AML-193 (cell line): ENCODE measurements at places on chromosomes 6 and 20.

DNA sequence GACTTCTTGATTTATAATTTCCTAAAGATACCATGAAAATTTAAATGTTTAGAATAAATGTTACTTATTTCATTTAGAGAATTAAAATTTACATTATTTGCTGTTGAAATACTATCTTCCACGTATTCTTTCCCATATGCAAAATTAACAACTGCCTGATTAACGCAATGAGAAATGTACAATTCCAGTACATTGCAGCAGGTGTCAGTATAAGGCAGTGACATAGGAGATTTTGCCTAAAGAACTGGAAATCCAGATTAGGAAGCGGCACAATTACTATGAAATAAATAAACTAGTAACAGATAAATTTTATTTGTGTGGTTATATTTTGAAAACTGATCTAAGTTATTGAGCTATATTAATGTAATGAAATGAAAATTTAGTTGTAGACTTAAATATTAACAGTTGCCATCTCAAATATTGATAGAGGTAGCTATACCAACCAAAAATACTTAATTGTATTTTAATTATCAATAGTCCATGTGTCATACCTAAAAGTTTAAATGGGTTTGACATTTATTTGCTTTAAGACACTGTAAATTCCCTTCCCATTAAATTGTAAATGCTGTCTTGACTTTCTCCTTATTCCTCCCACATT lies 300.2 kb downstream of the UTRN start:
- peak; percentile 61 for DNase-seq

DNA sequence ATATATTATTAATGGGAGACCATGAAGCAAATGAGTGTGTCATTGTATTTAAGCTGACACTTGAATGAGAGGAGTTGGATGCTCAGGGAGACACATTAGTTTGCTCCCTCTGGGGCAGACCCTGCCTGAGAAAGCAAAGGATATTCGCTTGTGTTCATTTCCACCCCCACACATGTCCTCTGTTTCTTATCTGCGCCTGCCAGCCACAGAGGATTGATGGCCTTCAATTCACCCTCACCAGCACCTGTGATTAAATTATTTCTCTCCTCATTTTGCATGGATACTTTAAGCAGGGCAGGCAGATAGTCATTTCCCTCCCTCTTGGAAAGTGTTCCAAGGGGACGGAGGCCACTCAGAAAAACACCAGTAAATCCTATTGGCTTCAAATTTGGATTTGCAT lies 185.2 kb upstream of the GMDS start:
- no peak for DNase-seq

DNA sequence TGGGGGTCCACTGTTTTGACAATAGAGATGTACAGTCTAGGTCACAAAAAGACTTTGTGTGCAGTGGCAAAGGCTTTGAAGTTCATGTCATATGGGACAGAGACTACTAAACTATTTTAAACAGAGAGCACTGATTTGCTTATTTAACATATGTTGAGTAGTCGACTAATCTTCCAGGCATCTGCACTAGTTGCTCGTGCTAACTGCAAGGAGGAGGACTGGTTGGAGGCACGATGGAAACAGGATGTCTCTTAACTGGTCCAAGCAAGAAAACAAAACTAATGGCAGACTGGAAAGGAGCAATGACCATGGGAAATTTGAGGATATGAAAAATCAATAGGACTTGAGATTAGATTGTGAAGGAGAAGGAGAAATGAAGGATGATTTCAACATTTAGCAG lies 28.5 kb upstream of the ERVFRD-1 start:
- DNase-seq, result no peak

- DNase-seq, result no peak
Measured at GRCh38 chr6:151180330-151181048, 59.3 kb upstream of the AKAP12 start.

DNA sequence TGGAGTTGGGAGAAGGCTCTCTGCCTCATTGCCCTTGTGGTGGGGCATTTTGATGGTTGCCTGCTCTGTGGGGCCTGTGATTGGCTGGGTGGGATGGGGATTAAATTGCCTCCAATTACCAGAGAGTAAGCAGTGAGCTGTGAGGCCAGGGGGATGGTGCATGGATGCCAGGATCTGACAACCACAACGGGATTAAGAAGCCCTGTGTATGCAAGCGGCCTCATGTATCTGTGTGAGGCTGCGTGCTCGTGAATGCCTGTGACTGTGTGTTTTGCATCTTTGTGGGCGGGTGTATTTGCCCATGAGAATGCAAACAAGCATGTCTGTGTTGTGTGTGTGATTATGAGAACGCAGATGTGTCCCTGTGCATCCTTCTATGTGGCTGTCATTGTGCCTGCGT lies 46.1 kb downstream of the CD40 start:
- DNase-seq, result no peak

DNA sequence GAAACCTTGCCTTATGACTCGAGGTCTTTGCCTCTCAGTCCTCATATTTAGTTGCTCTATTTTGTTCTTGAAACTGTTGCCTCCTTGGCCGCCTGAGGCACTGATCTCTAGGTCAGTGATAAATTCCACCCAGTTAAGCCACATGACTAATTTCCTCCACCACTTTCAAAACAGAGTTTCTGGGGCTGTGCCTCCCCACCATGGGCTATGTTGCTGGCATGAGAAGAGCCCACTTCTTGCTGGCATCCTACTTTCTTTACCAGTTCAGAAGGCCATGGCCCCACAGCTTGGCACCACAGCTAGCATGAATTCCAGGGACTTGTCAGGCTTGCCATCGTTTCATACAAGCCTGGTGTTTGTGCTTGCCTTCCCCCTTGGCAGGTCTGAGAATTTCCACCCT lies 361.4 kb upstream of the JAG1 start:
- DNase-seq, result no peak

DNA sequence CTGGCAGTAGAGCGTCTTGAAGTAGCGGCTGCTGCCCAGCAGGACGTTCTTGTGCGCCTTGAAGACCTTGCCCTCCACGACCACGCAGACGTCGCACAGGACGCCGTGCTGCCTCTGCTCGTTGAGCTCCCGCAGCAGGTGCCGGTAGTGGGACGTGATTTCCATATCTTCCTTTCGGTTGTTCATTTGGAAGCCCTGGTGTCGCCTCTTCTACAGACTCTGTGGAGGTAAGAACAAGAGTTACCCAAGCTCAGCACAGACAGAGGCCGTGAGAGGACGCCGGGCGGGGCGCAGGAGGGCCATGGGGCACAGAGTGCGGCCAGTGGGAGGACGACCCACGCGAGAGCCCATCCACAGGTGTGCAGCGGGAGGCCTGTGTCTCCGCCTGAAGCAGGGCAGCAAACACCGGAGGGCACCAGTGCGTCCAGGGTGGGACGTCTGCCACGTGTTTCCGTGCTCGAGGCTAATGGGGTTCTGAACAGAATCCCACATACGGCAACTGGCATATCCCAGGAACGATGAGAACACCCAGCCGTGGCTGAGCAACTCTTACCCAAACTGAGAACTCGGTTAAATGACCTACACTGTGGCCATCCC lies 40.4 kb downstream of the ZBTB46 start:
- DNase-seq, result no peak

DNA sequence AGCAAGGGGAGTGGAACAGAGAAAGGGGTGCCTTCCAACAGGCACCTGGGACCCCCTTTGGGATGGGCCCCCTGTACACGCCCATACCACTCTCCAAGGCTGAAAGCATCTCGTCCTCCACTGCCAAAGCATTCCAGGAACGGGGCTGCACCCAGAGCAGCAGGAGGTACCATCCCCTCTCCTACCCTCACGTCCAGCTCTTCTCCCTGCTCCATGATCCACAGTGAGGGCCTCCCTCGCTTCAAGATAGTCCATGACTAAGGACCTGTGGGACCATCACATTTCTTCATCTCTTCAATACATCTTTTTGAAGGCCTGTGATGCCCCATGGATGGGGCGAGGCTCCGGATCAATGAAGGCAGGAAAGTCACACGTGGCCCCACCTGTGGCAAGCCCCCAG lies 209.9 kb downstream of the ANKRD60 start:
- DNase-seq, result no peak

DNA sequence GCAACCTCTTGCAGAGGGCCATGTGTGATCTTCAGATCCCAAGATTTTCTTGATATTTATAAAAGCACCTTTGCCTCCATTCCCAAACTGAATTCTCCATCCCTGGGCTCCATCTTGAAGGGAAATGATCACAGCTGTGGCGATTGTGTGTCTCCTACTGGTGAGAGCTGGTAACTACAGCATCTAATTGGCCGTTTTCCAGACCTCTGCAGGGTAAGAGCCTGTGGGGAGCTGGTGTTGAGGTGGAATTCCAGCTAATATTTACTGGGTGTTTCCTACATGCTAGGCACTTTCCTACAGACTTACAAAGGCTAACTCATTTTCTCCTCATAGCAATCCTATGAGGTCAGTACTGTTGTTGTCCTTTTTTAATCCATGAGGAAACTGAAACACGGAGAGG lies 59.2 kb upstream of the FNDC1 start:
- peak; percentile 61 for DNase-seq

GRCh38 chr6:140601021-140601808 lies 1226.8 kb upstream of the CITED2 start:
- DNase-seq, result no peak

GRCh38 chr6:75349262-75349984 lies 64.8 kb upstream of the TMEM30A start:
- no peak for DNase-seq

GRCh38 chr6:111731456-111732195 lies 125.9 kb upstream of the TRAF3IP2 start:
- DNase-seq, result no peak

DNA sequence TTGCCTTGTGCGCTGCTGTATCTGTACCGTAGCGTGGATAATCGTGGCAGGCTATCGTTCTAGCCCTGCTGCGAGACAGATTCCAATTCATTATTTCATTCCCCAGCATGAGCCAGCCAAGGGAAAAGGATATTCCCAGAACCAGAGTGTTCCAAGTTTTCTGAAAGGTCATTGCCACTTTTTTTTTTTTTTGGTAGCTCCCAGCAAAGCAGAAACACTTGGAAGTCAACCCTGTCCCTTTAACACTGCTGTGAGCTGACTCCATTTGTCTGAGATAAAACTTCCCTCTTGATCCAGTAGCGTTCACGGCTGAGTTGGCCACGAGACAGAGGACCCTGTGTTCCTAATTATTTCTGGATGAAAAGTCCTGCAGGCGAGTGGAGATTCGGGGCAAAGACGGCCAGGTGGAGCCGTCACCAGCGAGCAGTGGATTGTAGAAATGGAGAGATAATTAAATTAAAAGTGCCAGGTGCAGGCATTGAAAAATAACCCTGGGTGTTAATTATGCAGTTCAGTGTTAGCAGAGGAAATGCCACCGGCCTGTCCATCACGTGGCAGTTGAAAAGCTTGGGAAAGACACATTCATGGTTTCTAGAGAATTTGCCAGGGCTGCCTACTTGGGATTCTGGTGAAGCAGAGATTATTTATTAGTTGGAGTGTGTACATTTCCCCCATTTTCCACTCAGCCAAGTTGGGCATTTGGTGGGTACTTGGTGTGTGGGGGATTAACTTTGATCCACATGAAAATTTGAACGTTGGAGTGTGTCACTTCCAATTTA lies 164.2 kb downstream of the SLC24A3 start:
- no peak for DNase-seq

GRCh38 chr20:42085366-42085765 lies 467.2 kb upstream of the CHD6 start:
- DNase-seq, result no peak

- no peak for DNase-seq
Measured at GRCh38 chr20:10560686-10561085, 113.1 kb downstream of the JAG1 start.

- no peak for DNase-seq
Measured at GRCh38 chr6:9507136-9507895, 907.6 kb downstream of the TFAP2A start.

DNA sequence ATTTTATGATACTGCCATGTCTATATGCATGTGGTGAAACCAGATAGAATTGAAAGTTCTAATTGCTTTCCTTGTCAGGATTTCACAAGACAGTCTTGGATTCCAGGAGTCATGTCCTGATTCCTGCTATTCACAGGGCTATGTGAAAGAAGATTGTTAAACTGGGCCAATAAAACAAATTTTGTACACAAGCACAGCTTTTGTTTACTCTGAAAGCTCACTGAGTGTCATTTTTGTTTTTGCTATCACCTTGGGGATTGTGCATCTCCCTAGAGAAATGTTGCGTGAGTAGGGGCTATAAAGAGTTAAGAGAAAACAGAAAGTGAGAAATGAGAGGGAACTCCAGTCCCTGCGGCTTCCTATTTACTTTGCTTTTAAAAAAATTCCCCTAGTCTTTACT lies 627.5 kb downstream of the PKHD1 start:
- no peak for DNase-seq

DNA sequence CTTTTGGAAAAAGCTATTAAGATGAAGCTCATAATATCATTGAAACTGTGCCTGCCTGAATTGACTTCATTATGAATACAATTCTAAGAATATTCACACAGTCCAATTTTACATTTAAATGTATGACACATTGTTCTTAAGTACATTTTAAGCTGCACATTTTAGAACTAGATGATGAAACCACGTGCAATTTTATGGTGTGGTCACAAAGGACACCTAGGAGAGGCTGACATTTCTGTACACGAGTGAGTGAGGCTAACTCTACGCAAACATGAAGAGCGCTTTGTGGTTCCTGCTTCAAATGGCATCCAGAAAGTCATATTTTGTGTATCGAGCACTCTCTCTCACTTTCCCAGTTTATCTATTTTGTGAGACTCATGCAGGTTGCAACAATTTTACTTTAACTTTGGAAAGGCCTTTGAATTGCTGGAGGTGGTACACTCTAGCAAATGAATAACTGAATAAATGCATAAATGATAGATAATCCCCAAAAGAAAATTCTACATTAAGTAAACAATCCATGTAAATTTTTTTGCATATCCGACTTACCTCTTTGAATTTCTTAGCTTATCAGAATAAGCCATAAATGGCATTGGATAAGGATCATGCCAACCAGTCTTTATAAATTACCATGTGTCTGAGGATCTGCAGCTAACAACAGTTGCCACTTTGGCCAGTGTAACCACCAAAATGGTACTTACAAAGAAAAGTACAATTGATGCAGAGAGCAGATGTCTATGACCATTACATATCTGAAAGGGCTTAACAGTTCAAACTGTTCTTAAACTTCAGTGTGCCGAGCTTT lies 97.3 kb downstream of the NRSN1 start:
- DNase-seq, result no peak

- DNase-seq, result no peak
Measured at GRCh38 chr20:34713194-34713943, 9.2 kb downstream of the TP53INP2 start.

DNA sequence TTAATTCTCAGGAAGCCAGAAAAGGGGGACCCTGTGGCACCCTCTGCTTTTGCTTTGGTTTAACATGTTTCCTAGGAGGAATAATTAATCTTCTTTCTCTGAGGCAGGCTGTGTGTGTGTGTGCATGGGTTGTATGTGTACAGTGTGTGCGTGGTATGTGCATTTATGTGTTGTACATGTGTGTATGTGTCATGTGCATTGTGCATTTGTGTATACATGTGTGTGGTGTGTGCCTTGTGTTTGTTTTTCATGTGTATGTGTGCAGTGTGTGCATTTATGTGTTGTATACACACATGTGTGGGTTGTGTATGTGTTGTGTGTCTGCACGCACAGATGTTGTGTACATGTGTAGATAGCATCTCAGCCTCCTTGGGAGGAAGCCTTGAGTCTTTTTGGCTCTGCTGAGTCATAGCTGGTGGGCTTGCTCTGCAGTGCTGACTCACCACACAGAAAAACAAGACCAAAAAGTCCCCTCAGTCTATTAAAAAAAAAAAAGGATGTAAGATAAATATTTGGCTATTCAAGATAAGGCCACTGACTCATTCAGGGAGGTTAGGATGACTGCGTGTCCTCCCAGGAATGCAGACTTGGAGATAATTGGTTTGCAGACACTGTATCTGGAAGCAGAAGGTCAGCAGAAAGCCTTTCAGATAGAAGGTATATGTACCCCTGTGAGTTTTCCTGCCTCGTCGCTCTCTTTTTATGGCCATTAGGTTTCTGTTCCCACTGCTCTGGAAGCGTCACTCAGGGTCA lies 58.6 kb downstream of the SYNJ2 start:
- no peak for DNase-seq
